Activated T-helper 1 cell treated with Interleukin-2 at 50 U/mL for 16 hours (primary cell): ENCODE measurements at places on chromosomes 5 and 9.

- DNase-seq = no peak
Measured at GRCh38 chr5:173420108-173420507, 91.9 kb upstream of the STC2 start.

GRCh38 chr5:172766287-172767108 is 4.5 kb downstream of the DUSP1 start:
- DNase-seq = no peak

- no peak for DNase-seq
Measured at GRCh38 chr5:109231331-109231730, 178.4 kb downstream of the PJA2 start.

GRCh38 chr9:99063522-99063921 is 41.4 kb upstream of the TGFBR1 start:
- DNase-seq = no peak

GRCh38 chr9:105679257-105680022 is 14.9 kb upstream of the TMEM38B start:
- no peak for DNase-seq

DNA sequence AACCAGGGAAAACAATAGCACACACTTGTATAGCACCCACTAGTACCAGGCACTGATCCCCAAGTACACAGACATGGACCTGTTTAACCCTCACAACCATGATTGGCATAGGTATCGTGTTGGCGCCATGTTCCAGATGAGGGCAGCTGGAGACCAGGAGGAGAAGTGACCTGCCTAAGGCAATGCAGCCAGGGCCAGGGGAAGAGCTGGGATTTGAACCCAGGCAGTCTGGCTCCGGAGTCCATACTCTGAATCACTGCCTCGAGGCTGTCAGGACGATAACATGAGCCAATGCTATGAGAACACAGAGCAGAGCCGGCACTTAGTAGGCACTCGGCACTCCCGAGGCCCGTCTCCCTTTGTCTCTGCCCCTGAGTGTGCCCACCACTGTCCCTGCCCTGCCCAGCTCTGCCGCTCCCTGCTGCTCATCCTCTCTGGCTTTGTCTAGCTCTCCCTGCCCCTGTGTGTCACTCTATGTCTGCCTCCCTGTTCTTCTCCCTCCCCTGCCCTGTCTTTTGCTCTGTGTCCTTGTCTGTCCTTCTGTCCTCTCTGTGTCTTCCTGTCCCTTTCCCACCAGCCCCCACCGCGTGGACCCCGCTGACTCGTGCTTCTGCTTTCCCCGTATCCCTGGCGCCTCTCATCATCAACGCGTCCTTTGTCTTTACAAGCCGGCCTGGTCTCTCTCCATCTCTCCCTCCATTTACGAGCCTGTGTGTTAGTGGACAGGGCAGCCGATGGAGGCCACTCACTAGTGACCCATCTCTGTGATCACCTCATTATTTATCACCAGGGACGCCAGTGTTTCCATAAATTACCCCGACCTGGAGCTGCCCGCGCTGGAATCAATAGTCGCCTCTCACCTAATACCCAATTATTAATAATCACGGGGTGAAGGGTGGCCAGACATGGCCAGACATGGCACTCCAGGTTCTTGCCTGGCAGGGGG is 99.4 kb upstream of the MVB12B start:
- DNase-seq = no peak

GRCh38 chr9:72950875-72951442 is 1.9 kb downstream of the ALDH1A1 start:
- no peak for DNase-seq

GRCh38 chr5:179769271-179769670 is 24.5 kb upstream of the LTC4S start:
- no peak for DNase-seq
